Cardiac muscle cell (in vitro differentiated cells and primary cell): ENCODE measurements at places on chromosomes 16 and 17.

DNA sequence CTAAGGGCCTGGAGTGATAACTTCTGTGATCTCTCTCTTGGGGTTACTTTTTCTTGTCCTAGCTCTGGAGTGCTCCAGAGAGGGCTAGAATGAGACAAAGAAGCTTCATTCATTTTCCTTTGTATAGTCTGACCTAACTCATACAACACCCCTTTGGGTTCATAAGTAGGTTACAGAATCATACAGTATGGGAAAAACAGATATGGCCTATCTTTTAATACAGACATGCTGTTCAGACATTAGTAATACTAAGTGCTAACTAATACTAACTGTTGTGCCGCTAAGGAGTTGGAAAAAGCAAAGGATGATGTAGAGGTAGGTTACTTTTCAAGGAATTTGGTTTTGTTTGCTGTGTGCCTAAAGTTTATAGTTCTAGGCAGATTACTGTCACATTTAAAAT lies 84.7 kb downstream of the NLK start:
- peaks cover 4% of the 10 kb centered on the region for H3K36me3 ChIP-seq
- H3K27me3 ChIP-seq, result no peaks in the 10 kb centered on the region
- no peak overlapping the region for H3K4me3 ChIP-seq

DNA sequence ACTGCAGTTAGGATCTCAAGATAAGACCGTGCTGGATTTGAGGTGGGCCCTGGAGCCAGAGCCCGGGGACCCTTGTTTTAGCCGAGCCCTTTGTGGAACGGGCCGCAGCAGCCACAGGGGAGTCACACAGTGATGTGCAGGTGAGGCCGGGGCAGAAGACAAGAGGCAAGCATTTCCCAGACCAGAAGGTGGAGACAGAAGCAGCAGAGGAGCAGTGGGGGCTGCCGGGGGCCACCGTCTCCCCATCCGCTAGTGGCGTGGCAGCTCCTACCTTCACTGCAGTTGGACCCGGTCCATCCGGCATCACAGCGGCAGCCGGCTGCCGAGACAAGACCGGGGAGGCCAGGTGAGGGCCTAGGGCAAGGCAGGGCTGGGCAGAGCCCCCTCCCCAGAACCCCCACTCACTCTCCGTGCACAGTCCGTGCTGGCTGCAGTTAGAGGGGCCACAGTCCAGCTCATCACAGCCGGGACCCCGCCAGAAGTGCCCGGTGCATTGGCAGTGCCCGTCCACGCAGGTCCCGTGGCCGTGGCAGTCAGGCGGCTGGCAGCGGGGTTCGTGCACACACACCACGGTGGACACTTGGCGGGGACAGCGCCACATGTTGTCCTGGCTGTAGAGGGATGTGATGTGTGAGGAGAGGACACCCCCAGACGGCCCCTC lies 6.0 kb downstream of the NAGPA start:
- no peaks in the 10 kb centered on the region for H3K36me3 ChIP-seq
- no peak overlapping the region for H3K4me3 ChIP-seq
- no peak overlapping the region for H3K27ac ChIP-seq
- no peak for DNase-seq

DNA sequence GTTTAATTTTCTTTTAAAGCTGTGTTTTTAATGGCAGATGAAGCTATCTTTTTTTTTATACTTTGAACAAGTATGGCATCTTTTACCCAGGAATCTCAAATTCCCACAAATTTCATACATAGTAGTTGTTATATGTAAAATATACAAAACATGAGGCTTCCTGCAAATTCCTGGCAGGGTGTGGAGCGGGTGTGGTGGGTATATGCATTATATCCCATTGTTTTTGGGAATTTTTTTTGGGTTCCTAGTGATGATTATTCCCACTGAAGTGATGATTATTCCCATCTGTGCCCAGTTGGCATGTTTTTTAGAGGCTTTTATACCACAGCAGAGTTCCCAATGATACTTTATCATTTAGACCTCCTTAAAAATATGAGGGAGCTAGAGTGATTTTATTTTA lies 320.4 kb downstream of the ZFHX3 start:
- no peak overlapping the region for H3K4me3 ChIP-seq
- H3K36me3 ChIP-seq, result no peaks in the 10 kb centered on the region
- DNase-seq, result no peak
- H3K27ac ChIP-seq, result no peak overlapping the region
- H3K27me3 ChIP-seq, result no peaks in the 10 kb centered on the region

- no peak for DNase-seq
- H3K27ac ChIP-seq, result peak overlapping the region; percentile 3
- no peaks in the 10 kb centered on the region for H3K27me3 ChIP-seq
- peaks cover 10% of the 10 kb centered on the region for H3K4me1 ChIP-seq
- no peaks in the 10 kb centered on the region for H3K36me3 ChIP-seq
These were observed 30.6 kb upstream of the MMD start for GRCh38 chr17:55452139-55452790.

GRCh38 chr16:4116325-4117249 lies at the start of gene ADCY9:
TSS of gene ADCY9 (minus strand) at chr16:4116442. CDS start at chr16:4115442, 1,000 bp downstream.
- H3K4me3 ChIP-seq, result peak within 1 kb of the TSS; percentile 45
- DNase-seq, result peak; percentile 93
- H3K4me1 ChIP-seq, result peaks cover 22% of the 10 kb centered on the region
- no peaks in the 10 kb centered on the region for H3K27me3 ChIP-seq

- H3K27ac ChIP-seq, result no peak overlapping the region
- H3K27me3 ChIP-seq, result no peaks in the 10 kb centered on the region
- H3K4me1 ChIP-seq, result no peaks in the 10 kb centered on the region
- H3K4me3 ChIP-seq, result no peak overlapping the region
- DNase-seq, result peak; percentile 39
These were observed 13.4 kb downstream of the FLYWCH1 start for GRCh38 chr16:2924901-2925755.

DNA sequence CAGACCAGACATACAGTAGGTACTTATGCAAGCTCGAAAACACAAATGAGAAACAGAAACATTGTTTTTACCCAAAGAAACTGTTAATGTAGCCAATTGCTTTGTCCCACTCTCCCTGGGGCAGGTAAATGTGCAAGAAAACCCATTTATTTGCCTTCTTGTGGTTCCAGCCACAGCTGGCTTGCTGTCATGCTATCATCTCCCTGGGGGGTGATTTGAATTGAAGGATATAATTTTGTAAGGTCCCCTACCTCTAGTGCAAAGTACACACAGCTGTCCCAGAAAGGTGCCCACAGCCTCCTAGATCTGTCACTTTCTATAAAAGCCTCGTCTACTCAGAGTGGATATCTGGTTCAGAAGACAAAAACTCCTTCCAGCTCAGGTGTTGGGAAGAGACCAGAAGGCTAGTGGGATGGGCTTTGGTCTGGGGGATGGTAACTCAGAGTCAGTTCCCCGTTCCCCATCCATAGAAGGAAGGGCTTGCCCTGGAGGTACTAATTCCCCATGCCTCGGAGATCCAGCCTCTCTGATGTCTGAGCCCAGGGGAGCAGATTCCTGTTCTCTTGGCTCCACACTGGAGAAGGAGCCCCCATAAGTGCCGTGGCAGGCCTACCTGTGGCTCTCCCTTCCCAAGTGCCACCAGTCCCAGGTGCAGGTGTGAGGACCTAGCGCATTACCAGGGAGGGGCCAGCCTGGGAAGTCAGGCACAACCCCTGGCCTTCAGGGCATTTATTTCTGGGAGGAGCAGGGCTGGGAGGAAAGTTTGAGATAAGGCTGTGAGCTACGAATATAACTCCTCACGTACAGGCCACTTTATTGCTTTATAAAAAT lies 2.4 kb upstream of the PRR15L start:
- no peak overlapping the region for H3K4me3 ChIP-seq
- no peak for DNase-seq
- H3K27ac ChIP-seq, result no peak overlapping the region
- peaks cover 4% of the 10 kb centered on the region for H3K4me1 ChIP-seq
- no peaks in the 10 kb centered on the region for H3K36me3 ChIP-seq

- DNase-seq, result no peak
- no peaks in the 10 kb centered on the region for H3K4me1 ChIP-seq
- H3K36me3 ChIP-seq, result no peaks in the 10 kb centered on the region
- no peak overlapping the region for H3K4me3 ChIP-seq
These were observed 215.9 kb downstream of the RPTOR start for GRCh38 chr17:80760511-80760911.

DNA sequence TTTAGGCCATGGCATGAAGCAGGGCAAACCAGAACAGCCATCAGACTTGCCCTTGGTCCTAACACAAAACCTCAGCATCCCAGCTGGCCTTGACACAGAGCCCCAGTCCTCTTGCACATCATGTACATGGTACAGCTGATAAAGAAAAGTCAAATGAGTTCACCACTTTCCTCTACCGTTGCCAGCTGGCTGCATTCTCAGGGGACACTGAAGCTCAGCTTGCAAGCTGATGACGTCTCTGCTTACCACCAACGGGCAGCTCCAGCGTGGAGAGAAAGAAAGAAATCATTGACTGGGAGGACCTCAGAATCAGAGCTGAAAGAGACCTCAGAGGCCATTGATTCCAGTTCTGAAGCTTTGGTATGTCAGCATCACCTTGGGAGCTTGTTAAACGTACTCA lies 80.7 kb upstream of the CES5A start:
- DNase-seq, result no peak
- no peaks in the 10 kb centered on the region for H3K4me1 ChIP-seq
- H3K4me3 ChIP-seq, result no peak overlapping the region
- H3K27me3 ChIP-seq, result no peaks in the 10 kb centered on the region
- no peak overlapping the region for H3K27ac ChIP-seq

DNA sequence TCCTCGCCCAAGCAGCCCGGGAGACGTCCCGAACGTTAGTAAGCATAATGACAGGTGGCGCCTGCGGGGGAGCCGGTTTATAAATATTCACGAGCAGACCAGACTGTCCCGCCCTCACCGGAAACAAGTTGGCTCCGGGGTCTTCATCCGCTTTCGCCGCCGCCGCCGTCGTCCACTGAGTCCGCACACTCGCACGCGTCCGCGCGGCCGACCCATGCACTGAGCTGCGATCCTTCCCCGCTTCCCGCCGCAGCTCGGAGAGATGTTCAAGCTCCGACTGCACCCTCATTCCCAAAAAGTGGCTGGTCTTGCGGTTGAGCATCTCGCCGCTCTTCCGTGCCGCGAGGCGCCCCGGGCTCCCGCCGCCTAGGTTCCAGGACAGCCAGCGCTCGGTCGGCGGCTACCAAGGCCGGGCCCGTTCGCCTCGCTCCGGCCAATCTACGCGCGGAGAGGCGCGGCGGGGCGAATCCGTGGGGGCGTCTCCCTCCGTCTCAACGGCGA lies 385 bp downstream of the CFAP119 start:
- no peaks in the 10 kb centered on the region for H3K27me3 ChIP-seq
- H3K36me3 ChIP-seq, result peaks cover 35% of the 10 kb centered on the region
- peak; percentile 70 for DNase-seq
- peak overlapping the region; percentile 49 for H3K27ac ChIP-seq

- no peak for DNase-seq
- H3K36me3 ChIP-seq, result no peaks in the 10 kb centered on the region
- H3K4me3 ChIP-seq, result no peak overlapping the region
- H3K27ac ChIP-seq, result no peak overlapping the region
- H3K27me3 ChIP-seq, result no peaks in the 10 kb centered on the region
These were observed 17.4 kb downstream of the TNFRSF13B start for GRCh38 chr17:16954521-16954920.

DNA sequence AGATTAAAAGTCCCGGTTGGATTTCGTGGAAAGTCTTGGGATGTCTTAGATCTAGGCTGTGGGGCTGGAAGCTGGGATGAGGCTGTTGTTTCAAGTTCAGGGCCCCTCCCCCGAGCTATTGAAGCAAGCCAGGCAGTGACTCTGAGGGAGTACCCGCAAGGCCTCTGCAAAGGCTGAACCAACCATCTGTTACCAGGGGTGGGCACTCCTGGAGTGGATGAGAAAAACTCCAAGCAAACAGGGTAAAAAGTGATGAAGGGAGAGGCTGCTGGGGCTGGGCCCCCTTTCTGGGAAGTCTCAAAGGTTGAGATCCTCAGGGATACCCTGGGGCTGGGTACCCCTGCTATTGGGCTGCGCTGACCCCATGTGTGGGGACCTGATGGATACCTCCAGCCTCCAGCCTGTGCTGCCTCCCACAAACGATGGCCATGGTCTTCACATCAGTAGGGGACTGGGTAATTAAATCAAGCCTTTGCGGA lies 82.4 kb upstream of the KIFC3 start:
- no peaks in the 10 kb centered on the region for H3K27me3 ChIP-seq
- no peak overlapping the region for H3K27ac ChIP-seq
- no peaks in the 10 kb centered on the region for H3K4me1 ChIP-seq
- H3K4me3 ChIP-seq, result no peak overlapping the region
- no peak for DNase-seq

- no peaks in the 10 kb centered on the region for H3K27me3 ChIP-seq
- H3K4me1 ChIP-seq, result no peaks in the 10 kb centered on the region
- DNase-seq, result no peak
- H3K36me3 ChIP-seq, result no peaks in the 10 kb centered on the region
These were observed 496.5 kb downstream of the TOX3 start for GRCh38 chr16:52050418-52050817.

DNA sequence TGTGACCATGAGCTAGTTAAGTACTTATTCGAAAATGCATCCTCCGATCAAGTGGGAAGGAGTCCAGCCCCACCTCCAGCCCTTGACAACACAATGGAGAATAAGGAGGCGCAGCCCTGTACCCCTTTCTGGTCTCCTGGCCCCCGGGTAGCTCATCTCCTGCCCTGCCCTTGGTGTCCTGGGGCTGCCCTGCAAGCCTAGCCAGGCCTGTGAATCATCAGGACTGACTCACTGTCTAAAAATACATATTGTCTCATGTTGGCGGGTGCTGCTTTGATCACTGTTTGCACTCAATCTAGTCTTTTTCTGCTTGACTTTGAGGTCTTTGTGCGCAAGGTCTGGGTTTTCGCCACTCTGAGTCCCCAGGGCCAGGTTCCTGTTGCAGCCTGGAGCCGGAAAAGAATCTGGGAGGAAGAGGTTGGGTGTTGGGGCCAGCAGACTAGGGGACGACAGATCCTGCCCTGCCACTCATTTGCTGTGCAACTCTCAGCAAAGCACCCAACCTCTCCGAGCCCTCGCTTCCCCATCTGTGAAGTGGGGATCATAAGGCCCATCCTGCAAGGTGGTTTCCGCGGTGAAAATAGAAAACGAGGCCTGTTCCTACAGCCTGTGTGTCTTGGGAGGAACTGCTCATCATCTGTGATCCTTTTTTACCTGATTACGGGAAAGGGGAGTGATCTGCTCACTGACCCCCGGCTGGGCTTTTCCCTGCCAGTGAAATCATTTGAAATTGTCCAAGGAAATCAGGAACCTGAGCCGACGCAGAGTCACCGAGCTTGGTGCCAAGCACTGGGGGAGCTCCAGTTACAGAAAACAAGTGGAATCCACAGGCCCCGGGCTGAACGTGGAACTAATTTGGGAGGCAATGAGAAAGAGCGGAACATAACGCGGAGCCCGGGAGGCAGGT lies 230.4 kb downstream of the PARN start:
- DNase-seq, result peak; percentile 58
- H3K27ac ChIP-seq, result peak overlapping the region; percentile 63
- H3K4me1 ChIP-seq, result peaks cover 6% of the 10 kb centered on the region
- H3K27me3 ChIP-seq, result no peaks in the 10 kb centered on the region
- H3K4me3 ChIP-seq, result no peak overlapping the region

- H3K27ac ChIP-seq, result peak overlapping the region; percentile 76
- H3K36me3 ChIP-seq, result no peaks in the 10 kb centered on the region
- DNase-seq, result peak; percentile 47
- H3K27me3 ChIP-seq, result no peaks in the 10 kb centered on the region
- H3K4me3 ChIP-seq, result peak overlapping the region; percentile 62
These were observed 137.7 kb upstream of the CORO6 start for GRCh38 chr17:29760279-29761039.
